ENCODE measurements at places on chromosomes 4 and X.
A peak's percentile ranks its signal among the peaks of the same experiment; 100 is the strongest.

DNA sequence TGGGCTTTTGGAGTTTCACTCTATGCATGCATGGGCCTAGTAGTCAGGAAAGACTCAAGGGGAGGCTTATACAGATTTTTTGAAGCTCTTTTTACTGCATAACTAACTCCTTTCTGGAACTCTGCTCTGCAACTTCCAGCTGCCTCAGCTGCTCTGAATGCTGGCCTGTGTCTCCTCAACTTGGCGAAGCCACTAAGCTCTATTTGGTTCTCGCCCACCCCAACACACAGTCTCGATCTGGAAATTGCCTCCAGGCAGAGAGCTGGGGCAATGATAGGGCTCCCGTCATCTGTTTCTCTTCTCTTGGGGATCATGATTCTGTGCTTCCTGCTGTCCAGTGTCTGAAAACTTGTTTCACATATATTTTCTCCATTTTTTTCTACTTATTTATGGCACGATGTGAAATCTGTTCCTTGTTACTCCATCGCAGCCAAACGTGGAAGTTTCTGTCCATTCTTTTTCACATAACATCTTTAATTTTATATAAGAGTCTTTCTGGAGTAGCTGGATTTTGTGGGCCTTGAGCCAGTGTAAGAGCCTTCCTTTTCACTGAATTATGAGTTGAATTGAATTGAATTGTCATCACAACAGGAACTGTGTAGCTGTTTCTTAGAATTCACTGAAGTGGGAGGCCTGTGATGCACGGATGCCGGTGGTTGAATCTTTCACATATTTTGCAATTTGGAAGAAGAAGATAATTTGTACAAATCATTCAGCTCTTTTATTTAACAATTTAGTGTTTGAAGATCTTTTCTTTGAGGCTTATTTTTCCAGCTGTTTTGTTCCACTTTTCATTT, 9.0 kb downstream of the ZNF275 start:
- DNase-seq, result no peak

- no peak for DNase-seq
These were observed 75.8 kb downstream of the EVC2 start for GRCh38 chr4:5632571-5632970.

DNA sequence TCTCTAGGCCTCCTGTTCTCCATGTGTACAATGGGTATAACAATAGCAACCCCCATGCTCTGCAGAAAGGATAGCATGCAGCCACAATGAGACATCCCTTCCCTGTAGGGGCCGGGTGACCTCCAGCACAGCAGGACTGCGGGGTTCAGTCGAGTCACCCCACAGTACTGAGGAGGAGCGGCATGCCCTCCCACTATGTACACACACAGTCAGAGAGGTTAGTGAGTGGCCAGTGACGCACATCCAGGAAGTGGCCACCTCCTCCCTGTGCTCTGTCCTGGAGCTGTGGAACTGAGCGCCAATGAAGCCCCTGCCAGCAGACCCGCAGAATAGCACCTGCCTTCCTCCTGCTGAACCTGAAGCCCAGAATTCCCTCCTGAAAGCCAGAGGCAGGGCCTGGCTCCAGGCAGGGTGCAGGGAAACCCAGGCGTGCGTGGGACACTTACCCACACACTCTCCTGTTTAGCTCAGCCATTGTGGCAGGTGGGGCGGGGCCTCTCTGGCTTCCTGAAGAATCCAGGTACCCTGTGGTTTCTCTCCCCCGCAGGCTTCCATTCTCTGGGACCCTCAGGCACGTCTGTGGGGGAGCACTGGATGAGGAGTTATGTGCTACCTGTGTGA, 50.0 kb downstream of the WFS1 start:
- no peak for DNase-seq

GRCh38 chrX:150364347-150365050, 1.4 kb downstream of the MAMLD1 start:
- peak; percentile 26 for DNase-seq

DNA sequence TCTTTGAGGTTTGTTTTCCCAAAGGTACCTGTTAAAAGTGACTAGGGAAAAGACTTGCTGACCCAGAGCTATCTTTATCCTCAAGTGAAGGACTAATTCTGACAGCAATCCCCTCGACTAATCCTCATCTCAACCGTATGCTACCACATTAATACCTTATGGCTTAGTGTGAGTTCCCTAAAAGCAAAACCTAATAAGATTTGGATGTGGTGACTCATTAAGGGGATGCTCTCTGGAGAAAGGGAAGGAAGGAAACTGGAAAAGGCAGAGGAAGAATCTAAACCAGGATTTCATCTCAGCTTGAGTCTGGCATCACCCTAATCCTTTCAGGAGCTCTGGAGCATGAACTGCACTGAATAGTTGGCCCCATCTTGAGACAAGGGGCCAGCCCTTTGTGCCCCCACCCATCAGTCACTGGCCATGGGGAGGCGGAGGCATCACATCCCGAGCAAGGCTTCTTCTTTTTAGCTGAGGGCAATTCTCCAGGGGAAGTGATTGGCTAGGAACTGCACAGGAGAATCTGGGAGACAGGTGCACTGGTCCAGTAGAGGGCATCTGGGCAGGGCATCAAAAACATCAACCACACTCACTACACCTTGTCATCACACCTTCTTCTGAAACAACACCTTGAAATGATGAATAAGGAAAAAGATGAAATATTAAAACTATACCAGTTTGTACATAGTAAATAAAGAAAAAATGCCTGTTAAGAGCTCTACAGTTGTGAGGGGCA, 6.9 kb upstream of the BBS7 start:
- DNase-seq, result no peak

GRCh38 chrX:135520022-135520552, 373 bp upstream of the INTS6L start:
- DNase-seq, result peak; percentile 1

GRCh38 chr4:1416051-1416947, 10.1 kb upstream of the NKX1-1 start:
- DNase-seq, result no peak

DNA sequence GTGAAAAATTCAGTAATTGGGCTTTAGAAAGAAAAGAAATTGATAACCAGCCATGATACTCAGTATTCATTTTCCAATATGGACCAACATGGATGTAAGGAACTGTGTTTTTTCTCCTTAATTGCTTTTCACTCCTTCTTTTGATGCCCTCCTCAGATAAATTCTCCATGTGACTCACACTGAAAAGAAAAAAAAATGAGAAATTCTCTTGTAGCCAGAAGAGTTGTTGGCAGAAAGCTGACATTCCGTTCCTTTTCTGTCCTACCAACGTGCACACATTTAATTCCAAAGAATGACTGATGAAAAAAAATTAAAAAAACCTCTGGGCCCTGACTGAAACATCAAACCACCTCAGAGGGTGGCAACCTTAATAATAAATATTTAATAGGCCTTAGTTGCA, 153.1 kb downstream of the AMELX start:
- no peak for DNase-seq

DNA sequence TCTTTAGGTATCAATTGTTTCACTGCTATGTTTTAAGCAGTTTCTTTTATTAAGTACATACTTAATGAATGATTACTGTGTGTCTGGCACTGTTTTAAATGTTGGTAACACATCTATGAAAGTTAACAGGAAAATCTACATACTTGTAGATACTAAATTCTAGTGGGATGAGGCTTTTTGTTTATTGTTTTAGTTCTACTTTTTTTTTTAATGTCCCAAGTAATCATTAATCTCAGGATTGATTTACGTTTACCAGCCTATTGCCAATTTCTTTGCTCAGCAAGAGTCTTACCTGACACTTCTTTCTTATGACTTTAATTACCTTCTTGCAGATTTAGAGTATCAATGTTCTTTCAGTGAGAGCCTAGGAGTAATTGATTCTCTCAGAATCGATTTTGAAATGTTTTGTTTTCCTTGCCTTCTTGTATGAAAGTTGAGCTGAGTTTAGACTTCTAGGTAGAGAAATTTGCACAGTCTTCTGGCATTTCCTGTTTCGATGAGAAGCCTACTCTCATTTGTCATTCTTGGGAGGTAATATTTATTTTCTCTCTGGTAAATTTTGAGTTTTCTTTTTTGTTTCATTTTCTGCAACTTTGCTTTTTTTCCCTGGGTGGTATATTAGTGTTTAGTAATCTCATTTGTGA, 235.2 kb upstream of the ANKRD50 start:
- no peak for DNase-seq

DNA sequence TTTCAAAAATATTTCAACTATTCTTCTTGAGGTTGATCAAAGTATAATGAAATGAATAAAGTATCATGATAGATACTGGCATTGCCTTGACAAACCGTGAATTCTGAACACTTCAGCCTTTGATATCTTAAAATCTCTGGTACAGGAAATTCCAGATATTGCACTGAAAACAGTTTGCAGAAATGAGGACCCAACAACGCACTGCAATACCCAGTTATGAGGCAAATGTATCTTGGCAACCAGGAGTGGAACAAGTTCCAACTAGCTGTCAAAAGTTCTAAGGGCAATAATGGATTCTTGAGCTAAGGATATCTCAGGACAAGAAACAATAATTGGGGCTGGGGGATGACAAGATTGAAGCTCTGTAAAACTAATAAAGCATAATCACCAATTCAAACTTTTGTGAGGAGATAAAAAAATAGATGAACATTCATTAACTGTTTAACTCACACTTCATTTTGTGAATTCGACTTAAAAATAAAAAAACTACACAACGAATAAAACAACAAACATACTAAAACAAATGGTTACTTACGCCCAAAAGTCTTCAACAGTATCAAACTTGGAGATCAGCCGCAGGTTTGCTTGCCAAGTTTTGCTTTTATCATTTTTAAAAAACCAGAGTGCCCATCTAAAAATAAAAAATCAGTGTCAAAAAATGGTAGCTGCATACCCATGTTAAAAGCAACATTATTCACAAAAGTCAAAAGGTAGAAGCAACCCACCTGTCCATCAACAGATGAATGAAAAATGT, 38.1 kb downstream of the EIF4E start:
- DNase-seq, result peak; percentile 39

GRCh38 chr4:87365348-87365747, 25.6 kb downstream of the HSD17B11 start:
- DNase-seq, result no peak

DNA sequence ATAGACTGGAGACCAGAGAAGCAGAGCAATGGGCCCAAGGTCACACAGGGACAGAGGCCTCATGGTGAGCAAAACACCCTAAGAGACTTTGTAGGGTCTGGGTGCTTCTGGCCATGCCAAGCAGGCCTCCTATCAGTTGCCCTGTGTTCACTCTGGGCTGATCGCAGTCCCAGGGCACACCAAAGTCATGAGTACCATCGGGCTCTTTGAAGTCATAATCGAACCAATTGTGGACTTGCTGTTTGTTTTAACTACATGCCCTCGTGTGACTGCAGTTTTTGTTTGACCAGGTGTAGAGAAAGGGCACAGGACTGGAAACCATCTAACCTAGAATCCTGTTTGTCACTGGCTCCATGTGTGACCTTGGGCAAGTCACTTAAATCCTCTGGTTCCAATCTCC, 172.5 kb upstream of the CPEB2 start:
- DNase-seq, result no peak

DNA sequence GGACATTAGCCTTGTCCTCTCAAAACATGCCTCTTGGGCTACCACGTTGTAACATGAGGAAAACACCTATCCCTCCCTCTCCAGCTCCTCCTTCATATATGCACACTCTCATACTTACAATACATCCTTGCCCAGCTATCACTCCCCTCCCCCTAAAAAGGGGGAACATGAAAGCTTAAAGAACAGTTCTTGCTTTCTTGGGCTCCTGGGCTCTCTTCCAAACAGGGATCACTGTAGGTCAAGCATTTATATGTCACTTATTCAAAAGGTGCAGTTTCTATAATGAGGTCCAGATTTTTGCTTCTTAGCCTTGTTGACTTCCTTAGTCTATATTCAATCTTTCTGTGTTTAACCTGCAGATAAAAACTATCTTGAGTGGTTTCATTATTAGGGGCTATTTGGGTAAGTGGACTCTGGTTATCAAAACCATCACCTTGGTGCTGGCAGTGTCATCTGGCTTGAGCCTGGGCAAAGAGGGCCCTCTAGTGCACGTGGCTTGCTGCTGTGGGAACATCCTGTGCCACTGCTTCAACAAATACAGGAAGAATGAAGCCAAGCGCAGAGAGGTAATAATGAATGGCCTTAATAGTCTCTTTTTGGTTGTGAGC, 119.4 kb downstream of the AKAP4 start:
- DNase-seq, result peak; percentile 23

DNA sequence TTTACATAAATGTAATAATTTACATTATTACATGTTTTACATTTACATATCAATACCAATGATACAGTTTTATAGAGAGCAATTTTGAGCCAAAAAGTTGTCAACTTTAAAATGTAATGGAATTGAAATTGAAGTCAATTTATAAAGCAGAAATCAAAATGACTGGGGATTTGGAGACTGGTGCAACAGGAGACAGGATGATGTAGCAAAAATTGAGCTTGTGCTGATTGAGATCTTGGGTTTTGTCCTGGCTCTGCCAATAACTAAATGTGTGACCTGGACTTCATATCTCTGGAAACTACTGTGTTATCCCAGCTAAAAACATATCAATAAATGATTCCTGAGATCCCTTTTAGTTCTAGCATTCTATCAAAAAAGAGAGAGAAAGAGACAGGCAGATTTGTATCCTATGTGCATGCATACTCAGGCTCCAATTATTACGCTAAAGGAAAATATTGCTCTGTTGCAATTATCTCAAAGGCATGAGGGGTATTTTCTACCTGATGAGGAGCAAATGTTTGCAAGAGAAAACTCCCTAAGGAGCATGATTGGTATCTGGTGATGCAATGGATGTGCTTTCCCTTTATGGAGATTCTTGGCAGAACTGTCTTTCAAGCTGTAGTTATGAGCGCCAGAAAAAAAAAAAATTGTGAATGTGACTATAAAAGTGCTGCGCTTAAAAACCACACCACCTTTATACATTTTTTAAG, 14.7 kb downstream of the EXOC1L start:
- DNase-seq, result peak; percentile 28

DNA sequence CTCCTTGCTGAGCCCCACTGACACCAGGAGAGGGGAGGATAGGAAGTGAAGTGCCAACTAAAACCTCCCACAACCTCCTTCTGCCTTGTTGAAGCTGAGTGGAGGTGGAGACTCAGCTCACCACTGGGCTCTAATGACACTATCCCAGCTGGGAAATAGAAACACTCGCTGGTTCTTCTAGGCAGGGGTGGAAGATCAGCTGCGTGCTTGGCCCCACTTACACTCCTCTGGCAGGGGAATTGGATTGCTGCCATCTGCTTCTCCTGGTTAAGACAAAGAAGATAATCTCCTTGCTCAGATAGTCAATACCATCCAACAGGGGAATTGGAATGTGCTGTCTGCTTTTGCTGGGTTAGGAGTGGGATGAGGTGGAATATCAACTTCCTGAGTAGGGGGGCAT, 392.5 kb downstream of the ZNF674 start:
- DNase-seq, result no peak

DNA sequence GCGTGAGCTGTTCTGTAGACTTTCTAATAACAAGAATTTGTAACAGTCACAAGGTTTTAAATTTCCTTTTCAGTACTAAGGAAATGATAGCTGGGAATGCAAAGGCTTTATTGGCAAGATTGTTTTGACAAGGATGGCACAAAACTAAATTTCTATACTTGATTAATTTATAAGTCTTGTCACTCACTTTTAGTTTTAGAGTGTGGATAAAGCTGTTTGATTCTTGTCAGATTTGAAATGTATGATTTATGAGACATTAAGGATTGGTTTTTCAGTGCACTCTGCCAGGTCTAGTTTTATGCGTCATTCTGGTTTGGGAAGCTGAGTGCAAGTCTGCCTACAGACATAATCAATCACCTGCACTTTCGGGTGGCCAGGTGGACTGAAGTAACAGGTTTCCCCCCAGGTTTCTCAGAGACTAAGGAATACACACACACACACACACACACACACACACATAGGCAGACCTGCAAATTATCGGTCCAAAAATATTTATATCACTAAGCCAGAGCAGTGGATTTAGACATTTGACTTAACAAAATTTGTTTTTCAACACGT, 9.3 kb downstream of the FHL1 start:
- DNase-seq, result no peak

- no peak for DNase-seq
These were observed 37.0 kb upstream of the CLNK start for GRCh38 chr4:10721616-10722015.
